GM06990 (cell line): ENCODE measurements at places on chromosomes 2 and 18.

GRCh38 chr18:10052871-10053270, 139.1 kb downstream of the VAPA start:
- DNase-seq, result no peak

GRCh38 chr18:48023334-48024008, 93.0 kb upstream of the SMAD2 start:
- DNase-seq, result no peak

GRCh38 chr2:143830476-143830875, 689.4 kb downstream of the ZEB2 start:
- DNase-seq, result no peak

GRCh38 chr2:164655750-164656149, 34.5 kb upstream of the GRB14 start:
- no peak for DNase-seq

GRCh38 chr2:134310107-134311079, 56.5 kb downstream of the MGAT5 start:
- DNase-seq, result no peak

DNA sequence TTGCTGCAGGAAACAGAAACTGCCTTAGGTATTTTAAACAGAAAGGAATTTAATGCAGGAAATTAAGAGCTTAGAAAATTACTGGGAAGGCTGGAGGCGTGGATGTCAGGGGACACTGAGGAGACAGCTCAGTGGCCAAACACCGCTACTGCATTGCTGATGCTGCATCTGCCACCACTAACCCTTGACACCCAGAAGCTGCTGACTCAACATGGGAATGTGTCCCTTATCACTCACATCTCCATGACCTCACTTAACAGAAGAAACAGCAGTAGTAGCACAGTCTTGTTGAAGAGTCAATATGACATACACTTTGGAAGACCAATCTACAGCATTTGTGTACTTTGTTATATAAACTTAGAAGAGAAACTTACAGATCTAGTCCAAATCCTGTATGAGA, 906.1 kb downstream of the SLC4A3 start:
- DNase-seq, result no peak

GRCh38 chr2:205169464-205169863, 512.8 kb upstream of the NRP2 start:
- DNase-seq, result no peak
